ENCODE measurements at places on chromosomes 7 and 10. TPM values are rescaled to one million over a fixed set of nuclear protein-coding genes. Genes with fewer than 3 reads are reported as not detected.

- H3K4me3 ChIP-seq, result no peak overlapping the region
- H3K4me1 ChIP-seq, result peaks cover 10% of the 10 kb centered on the region
- H3K27me3 ChIP-seq, result peaks cover 7% of the 10 kb centered on the region
Observed at GRCh38 chr10:130371666-130372065, 235.5 kb downstream of the GLRX3 start.

Gene SLC18A3
- 16.7 TPM for total RNA-seq

DNA sequence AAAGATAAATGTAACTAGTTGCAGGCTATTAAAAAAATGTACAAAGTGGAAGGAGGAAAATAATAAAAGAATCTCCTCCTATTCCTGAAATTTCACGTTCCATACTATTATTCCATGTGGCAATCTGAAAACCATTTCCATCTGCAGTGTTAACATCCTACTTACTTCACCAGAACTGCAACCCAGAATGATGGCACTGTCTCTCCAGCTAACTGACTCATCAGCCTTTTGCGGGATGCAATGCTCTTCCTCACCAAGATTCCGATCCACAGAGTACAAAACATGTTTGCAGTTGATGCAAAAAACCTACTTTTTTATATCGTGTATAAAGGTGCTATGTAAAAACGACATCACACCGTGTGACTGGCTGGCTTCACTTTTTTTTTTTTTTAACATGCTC, 50.8 kb downstream of the ESYT2 start:
- peaks cover 2% of the 10 kb centered on the region for H3K36me3 ChIP-seq
- no peaks in the 10 kb centered on the region for H3K4me1 ChIP-seq
- no peak overlapping the region for H3K27ac ChIP-seq
- H3K27me3 ChIP-seq, result no peaks in the 10 kb centered on the region
- no peak for DNase-seq
- H3K4me3 ChIP-seq, result no peak overlapping the region

- H3K27me3 ChIP-seq, result no peaks in the 10 kb centered on the region
- H3K4me3 ChIP-seq, result no peak overlapping the region
- H3K27ac ChIP-seq, result peak overlapping the region; percentile 15
- no peak for DNase-seq
Observed at GRCh38 chr10:59829601-59830000, 76.3 kb upstream of the MRLN start.

Gene SLC16A12
- not detected for total RNA-seq

Gene ASB4
- total RNA-seq, result 0.21 TPM

Gene TMEM184A
- total RNA-seq, result not detected

DNA sequence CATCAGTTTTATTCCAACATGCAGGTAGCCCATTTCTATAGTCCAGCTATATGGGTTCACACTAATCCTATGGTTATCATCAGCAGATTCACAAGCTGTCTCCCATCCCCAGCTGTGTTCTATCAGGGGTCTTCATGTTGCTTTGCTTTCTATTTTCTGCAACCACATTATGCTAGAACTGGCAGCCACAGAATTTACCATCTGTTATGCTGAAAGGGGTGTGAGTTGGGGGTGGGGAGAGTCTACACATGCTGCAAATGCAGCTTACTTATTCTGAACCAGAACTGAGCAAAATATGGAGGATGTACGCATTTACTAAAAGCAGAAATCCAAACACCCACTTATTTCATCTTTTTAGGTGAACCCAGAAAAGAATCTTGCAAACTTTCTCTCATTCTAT, 32.9 kb downstream of the SHTN1 start:
- H3K4me1 ChIP-seq, result peaks cover 35% of the 10 kb centered on the region
- H3K36me3 ChIP-seq, result no peaks in the 10 kb centered on the region
- no peak overlapping the region for H3K27ac ChIP-seq
- no peaks in the 10 kb centered on the region for H3K27me3 ChIP-seq

DNA sequence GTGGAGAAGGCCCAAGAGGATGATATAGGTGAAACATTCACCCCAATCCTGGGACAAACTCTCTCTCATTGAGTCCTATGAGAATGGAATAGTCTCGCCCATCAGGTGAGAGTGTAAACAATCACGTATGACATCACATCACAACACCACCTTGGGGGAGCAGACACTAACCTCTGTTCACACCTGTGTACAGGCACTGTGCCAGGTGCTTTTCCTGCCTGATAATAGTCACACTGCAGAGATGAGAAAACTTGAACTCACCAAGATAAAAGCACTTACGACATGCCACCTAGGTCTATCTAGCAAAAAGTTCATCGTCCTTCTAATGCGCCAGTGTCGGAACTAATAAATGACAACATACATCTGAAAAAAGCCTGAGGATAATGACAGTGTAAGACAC, 187.8 kb downstream of the FAM107B start:
- no peak overlapping the region for H3K4me3 ChIP-seq
- H3K27me3 ChIP-seq, result no peaks in the 10 kb centered on the region
- H3K27ac ChIP-seq, result no peak overlapping the region
- H3K4me1 ChIP-seq, result peaks cover 30% of the 10 kb centered on the region
- DNase-seq, result no peak
